ENCODE measurements at places on chromosomes 1 and 21.

DNA sequence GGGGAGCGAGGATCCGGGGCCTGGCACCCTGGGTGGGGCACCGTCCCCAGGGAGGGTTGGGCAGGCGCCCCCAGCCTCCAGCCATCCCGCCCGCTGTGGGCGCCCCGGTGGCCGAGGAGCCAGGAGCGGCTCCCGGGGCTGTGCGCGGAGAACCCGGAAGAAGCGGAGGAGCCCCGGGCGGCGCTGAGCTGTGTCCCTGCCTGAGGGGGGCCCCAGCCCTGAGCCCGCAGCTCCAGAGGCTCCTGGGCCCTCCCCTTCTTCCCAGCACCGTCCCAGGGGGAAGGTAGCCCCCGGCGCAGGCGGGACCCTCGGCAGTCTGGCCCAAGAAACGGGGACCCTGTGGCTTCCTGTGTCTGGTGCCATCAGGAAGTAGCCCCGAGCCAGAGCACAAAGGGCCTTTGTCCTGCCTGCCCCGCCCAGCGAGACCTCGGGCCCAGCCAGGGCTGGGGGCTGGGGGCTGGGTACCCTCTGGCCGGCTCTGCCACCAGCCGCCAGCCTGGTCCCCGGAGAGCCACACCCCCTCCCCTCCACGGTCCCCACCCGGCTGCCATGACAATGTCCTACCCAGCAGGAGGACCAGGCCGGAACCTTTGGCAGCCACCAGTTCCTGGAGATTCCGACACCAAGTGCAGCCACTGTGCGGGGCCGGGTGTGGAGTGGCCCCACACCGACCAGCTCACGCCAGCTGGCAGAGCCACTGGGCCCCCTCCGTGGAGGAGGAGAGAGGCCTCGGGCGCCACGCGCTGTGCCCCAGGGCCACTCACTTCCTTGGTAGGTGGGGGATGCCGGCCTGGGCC lies 15.6 kb upstream of the TTLL10 start:
- peak; percentile 84 for DNase-seq

GRCh38 chr1:100414693-100415497 lies 62.6 kb downstream of the CDC14A start:
- DNase-seq, result no peak

DNA sequence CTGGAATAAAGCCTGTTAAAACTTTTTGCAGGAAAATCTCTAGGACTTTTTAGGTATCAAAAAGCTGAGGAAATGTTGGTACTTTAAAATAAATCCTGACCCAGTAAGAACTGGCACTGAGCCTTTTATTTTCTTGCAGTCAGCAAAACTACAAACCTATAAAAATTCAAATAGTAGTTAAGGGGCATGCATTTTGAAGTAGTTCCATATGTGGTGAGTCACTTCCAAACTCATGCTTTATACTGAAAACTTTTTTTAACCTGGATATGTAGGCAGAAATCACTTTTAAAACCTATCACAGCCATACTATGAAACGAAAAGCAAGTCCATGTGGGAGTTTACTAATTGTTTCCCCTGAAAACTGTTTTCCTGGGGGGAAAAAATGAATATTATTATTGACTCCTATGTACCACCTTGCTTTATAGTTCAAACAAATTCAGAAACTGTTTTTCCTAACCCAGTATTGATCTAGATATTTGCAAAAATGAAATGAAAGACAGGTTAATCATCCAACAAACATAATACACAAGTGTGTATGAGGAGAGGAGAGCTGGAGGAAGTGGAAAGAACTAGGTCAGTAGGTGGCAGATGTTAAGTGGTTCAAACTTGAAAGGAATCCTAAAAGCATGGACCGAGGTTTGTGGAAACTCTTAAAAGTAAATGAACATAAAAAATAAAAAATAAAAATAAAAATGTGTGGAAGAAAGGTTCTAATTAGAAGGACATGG lies 30.5 kb downstream of the NRIP1 start:
- DNase-seq, result no peak

DNA sequence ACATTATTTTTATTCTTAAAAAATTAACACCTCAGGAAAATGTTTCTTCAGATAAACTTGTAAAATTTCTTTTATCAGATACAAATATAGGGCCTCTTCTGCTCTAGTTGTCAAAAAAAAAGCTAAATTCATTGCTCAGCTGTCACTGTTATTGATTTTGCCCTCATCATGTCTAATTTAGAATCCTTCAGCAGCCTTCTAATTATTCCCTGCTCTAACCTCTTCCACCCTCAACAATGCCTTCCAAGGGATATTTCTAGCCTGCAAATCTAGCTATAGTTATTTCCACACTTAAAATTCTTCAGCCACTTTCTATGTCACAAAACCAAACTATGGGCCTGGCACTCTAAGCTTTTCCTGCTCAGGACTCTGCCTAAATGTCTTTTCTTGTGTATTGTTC lies 25.2 kb downstream of the PDE4B start:
- no peak for DNase-seq

GRCh38 chr1:234517110-234517802 lies 38.3 kb upstream of the TARBP1 start:
- DNase-seq, result no peak

GRCh38 chr1:233518344-233518743 lies 95.6 kb upstream of the KCNK1 start:
- DNase-seq, result no peak

- no peak for DNase-seq
These were observed 21.8 kb downstream of the RPRD2 start for GRCh38 chr1:150385537-150386445.

DNA sequence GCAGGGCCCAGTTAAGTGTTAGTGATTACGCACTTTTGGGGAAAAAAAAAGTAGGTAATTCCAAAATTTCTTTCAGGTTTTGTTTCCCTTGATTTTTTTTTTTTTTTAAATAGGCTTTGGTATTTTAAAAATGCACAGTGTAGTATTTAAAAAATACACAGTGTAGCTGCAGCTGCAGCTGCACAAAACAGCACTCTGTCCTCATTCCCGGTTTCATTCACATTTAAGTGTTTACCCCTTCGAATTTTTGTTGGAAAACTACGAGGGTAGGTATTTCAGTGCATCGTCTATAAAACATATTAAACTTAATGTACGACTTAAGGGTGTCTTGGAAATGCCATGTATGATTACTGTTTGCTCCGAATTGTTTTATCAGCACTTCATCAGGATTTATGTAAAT lies 3.4 kb downstream of the NEK7 start:
- DNase-seq, result no peak

DNA sequence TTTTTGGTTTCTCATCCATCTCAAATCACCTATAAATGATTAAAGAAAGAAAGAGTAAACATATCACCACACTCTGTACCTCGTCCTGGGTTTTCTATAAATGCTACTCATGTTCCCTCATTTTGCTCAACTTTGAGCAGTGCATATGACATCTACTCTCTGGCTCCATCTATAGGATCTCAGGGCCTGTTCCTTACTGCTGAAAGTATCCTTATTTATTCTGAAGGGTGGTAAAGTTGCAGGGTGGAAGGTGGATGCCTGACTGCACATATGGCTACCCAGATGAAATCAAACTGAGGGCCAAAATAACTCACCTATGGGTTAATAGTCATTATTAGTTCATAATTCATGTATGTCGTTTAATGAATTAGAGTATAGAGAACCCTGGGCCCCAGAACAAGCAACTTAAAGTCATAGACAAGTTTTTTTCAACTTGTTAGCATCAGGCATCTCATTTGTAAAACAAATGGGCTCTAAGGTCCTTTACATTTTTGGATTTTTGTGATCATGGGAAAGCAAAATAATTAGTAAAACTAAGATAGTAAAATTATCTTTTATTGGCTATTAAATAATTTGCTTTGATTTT lies 46.5 kb downstream of the NCF2 start:
- no peak for DNase-seq

- no peak for DNase-seq
These were observed 41.5 kb upstream of the TSPAN2 start for GRCh38 chr1:115130786-115131185.

DNA sequence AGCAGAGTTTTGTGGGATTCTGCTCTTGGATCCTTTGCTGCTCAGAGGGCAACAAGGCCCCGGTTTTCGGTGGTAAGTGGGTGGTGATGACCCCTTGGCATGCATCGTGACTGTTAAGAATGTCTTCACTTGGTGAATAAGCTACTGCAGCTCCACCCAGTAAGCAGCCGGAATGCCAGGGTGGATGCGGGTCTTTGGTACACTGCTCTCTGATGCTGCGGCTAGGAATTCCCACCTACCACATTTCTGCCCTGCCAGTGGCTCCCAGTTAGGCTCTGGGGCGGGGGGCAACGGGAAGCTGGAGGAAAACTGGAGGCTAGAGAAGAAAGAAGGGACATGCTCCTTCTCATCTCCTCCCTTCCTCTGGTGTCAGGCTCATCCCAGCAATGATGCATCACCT lies 180.4 kb upstream of the GALNT2 start:
- no peak for DNase-seq

Data from anterior cingulate cortex (tissue), 58 donors.